ENCODE measurements at places on chromosomes 3 and 15. TPM values are rescaled to one million over a fixed set of nuclear protein-coding genes. Genes with fewer than 3 reads are reported as not detected.

DNA sequence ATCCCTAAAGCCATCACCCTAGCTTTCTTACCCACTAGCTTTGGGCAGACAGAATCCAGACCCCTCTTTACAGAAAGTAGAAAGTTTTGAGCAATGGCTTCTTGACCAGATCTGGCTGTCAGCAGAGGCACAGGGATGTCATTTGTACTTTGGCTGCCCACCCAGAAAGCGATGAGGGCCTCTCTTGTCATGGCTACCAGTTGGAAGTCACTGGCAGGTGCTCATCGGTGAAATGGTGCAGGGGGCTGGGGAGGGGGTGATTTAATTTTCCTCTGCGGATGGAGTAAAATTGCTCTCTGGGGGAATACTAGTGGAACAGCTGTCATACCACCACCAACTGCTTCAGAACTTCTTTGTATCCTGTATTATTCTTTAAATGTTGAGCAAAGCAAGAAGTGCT, 393.7 kb downstream of the LSAMP start:
- DNase-seq: no peak

DNA sequence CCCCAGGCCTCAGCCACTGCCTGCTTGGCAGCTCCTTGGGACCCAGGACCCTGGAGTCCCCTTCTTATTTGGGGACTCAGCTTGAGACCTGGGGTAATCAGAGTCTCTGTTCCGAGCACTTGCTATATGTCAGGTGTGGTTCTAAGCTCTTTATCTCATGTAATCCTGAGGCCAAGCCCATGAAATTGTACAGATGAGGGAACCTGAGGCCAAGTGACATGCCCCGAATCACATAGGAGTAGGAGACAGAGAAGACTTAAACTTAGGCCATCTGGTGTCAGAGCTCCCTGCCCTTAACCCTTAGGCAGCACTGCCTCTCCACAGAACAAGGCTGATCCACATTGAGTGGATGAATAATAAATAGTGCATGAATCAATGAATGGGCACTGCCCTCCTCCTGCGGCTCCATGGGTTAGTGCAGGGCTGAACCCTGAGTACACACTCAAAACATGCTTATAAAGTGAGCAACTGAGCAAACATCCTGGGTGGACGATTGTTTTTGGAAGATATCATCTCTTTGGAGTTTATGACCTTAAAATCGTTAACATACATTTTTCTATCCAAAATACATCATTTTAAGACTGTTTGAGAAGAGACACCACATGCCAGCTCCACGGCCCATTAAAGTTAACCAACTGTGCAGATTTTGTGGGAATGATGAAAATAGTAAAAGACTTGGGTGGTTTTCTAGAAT, 33.2 kb upstream of the IQSEC1 start:
- DNase-seq: peak; percentile 26

IL5RA gene
- not detected for total RNA-seq

DNA sequence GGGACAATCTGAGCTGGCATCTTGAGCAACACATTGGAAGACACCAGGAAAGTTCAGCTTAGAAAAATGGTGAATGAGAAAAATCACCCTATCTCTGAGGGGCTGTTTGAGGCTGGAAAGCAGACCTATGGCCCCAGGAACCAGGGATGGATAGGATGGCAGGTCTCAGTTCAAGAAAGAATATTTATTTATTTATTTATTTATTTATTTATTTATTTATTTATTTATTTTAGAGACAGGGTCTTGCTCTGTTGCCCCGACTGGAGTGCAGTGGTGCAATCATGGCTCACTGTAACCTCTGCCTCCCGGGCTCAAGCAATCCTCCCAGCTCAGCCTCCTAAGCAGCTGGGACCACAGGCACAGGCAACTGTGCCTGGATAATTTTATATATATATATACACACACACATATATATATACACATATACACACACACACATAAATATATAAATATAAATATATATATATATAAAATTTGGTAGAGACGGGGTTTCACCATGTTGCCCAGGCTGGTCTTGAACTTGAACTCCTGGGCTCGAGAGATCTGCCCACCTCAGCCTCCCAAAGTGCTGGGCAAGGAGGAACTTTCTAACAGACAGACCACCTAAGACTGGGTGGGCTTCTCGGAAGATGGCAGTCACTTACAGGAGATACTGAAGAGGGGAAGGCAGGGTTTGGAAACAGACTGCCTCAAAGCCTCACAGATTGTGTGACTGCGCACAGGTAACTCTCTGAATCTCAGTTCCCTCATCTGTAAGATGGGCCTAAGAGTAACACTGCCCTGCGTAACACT, 29.7 kb downstream of the CCDC13 start:
- no peak for DNase-seq

- DNase-seq: no peak
Measured at GRCh38 chr3:129132097-129132866, 10.7 kb upstream of the RAB43 start.

DNA sequence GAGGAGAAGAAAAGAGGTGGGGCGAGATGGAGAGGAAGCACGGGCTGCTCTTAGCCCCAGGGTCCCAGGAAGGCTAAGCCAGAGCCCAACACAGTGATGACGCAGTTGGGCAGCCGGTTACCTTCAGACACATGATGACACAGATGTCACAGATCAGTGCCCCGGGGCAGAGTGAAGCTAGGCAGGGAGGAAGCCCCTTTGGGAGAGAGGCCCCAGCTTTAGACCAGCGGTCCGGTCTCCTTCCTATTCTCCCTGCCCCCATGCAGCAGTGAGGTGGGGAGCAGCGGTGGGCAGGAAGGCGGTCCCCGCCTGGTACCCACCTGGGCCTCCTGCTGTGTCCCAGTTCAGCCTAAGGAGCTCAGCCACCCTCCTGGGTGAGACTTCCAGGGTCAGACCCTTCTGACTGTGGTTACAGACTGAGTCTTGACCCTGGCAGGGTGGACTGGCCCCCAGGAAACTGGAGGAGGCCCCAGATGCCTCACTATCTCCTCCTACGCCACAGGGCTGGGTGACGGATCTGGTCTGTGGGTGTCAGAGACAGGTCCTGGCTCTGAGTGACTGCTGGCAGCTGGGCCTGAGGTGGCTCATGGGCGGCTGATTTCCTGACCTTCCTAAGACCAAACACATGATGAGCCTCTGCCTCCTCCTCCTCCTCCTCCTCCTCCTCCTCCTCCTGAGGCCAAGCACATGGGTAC, 38.8 kb upstream of the LINGO1 start:
- no peak for DNase-seq

Measured in A172 (cell line).